ENCODE measurements at places on chromosomes 13 and 19.

DNA sequence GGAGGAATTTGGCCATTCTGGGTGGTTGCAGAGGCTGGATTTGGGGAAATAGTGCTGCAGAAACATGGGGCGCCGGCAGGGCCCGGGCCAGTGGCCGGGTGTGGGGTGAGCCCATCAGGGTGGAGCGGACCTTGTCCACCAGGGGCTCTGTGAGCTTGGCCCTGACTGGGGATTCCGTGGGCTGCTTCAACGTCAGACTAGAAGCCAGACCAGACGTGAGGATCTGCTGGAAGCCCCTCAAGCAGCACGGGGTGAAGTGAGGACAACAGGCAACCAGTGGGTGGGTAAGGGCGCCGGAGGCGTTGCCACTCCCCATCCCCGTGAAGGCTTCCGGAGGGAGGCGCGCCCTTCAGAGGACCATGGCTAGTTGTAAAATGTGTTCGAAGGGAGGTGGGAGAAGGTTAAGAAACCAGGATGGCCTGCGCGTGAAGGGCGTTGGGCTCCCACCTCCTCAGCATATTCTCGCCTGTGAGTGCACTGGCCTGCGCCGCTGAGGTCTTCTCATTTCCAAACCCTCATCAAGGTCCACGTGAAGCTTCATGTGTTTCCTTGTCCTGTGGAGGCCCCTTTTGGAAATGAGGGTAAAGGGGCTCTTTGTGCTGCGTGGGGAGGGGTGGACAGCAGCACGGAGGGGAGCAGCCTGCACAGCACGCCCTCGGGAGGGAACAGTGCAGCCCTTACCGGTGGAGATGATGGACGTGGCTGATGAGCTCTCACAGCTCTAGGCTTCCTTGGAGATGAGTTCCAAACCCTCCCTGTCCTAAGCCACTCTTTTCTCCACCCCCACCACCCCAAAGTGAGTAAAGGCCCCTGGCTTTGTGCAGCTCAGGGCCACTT lies 8.3 kb downstream of the TEX29 start:
- no peak for DNase-seq

DNA sequence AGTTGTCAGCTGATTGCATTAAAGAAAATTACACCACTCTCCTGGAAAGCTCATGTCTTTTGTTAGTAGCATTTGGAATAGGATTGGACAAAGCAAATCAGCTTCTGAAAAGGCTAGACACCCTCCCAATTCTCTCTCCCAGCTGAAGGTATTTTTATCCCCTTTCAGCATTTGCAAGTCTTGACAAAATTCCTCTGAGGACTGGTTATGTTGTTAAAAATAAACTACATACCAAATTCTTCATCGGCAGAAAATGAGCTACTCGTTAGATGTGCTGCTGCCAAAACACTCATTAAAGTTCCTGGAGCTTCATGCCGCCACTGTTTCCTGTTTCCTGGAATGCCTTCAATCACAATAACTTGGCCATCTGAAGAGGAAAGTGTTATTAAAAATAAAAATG lies 37.1 kb downstream of the UTP14C start:
- no peak for DNase-seq

DNA sequence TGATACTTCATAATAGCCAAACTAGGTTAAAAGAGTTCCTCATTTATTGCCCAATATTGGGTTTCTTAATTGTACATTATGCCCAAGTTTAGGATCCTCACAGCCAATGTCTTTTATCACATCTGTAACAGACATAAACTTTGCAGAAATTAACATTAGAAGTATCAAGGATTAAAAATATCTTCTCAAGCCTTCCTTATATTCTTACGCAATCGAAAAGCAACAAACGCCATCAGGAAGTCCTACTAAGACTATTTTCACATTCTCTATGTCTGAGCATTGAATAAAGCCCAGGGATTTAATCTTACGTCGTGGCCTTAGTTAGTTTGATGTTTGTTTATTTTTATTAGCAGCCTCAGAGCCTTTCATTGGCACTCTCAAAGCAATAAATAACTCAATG lies 1660.4 kb upstream of the MIR17HG start:
- DNase-seq: no peak

DNA sequence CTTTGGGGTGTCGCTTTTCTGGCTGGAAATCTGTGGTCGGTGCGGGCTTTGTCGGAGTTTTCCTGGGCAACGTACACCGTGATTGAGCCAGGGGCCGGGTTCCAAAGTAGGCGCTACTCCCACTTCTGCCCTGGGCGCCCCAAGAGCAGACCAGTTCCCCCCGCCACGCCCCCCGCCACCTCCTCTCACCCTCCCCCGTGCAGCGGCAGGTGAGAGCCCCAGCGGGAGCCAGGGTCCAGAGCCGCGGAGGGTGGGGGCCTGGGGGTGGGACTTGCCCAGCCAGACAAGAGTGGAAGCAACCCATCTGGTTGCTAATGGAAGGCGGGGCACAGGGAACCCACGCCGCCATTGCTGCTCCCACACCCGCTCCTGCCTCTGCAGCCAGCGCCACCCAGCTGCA lies 2195.9 kb downstream of the PCDH9 start:
- no peak for DNase-seq

DNA sequence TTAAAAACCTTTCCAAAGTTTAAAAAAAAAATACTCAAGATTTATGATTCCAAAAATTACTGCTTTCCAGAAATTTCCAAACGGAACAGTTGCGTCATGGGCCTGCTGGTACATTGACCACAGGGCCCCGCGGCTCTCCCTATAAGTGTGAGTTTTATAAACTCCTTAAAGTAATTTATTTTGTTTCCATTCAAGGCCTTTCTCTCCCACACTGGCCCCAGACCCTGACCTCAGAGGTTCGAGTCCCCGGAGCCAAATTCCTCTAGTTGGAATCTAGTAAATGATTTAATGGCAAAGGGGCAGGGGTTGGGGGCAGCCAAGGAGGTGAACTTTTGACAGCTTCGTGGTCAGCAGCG lies 97.5 kb downstream of the INSR start:
- no peak for DNase-seq

DNA sequence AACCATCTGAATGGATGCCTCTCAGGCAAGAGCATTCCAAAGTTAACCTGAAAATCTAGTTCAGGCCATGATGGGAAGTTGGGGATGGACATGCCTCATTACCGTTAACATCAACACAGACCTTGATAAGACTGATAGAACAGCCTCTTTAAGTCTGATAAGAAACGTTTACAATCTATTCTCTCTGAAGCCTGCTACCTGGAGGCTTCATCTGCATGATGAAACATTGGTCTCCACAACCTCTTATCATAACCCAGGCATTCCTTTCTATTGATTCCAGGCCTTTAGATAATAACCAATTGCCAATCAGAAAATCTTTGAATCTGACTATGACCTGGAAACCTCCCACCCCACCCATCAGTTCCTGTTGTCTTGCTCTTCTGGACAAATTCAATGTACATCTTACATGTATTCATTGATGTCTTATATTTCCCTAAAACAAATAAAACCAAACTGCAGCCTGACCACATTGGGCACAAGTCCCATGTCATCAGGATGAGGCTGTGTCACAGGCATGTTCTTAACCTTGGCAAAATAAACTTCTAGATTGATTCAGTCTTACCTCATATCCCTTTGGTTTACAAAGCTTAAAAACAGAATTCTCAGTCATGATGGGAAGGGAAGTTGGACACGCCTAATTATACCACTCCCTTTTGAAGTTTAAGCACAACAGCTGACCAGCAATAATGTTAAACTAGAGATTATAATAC lies 843.8 kb upstream of the SPRY2 start:
- DNase-seq: no peak

DNA sequence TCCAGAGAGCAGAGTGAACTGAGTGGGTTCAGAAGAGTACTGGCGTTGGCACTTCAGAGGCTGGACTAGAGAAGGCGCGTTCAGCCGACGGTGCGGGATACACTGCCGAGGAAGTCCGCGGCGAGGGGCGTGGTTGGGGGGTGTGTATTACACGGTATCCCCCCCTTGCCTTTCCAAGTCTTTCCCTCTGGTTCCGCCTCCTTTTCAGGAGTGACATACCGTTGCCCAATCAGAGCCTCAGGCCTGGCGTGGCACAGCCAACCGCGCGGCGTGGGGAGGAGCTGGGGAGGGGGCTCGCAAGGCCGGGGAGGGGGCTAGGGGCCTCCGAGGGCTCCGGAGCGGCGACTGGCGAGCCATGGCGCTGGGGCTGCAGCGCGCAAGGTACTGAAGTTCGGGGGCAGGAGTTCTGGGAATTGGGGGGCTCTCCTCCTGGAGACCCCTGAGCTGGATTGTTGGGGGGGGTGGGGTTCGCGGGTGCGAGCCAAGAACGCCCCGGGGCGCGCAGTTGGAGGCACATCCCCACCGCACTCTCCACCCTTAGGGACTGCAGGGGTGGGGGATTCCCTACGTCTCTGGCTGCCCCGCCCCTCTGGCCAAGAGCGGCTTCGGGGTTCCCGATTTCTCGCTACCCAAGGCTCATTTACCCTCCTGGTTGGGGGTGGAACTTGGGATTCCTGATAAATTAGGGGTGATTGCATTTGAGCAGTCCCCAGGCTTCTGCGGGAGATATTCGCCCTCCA lies at the start of gene HIF3A:
HIF3A (plus strand) TSS at position 321 of the 740 bp plus-strand sequence; CDS start at position 356, 35 bp downstream.
- DNase-seq: no peak

DNA sequence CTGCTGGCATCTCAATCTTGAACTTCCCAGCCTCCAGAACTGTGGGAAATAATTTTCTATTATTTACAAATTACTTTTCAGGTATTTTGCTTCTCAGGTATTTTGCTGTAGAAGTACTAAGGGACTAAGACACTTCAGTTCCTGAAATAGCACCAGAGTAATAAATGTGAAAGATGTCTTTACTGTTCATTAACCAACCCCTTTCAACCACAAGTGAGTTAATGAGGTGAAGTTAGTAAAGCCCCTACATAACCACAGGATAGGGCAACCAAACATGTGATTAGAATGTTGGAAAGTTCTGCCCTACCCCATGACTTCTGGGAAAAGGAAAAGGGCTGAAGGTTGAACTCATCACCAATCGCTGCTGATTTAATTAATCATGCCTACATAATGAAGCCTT lies 2.7 kb upstream of the ZNF345 start:
- no peak for DNase-seq

DNA sequence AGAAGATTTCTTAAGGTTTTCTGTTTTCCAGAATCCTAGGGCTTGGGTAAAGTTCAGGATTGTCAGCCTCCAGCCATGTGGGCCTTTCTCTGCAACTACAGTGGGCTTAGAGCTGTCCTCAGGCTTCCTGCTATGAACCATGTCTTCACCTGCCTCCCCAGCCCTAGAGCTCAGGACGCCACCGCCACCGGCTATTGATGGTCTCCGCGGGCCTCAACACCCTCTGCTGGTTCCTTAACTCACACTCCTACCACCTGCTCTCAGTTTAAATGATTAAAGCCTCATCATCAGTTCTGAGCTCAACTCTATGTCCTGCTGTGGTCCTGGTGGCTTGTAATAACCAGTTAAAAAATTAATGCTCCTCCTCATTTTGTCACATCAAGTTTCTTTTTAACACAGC lies 221.0 kb downstream of the EFNB2 start:
- DNase-seq: no peak

- DNase-seq: no peak
These were observed 3.4 kb downstream of the ZNF823 start for GRCh38 chr19:11735375-11735774.

DNA sequence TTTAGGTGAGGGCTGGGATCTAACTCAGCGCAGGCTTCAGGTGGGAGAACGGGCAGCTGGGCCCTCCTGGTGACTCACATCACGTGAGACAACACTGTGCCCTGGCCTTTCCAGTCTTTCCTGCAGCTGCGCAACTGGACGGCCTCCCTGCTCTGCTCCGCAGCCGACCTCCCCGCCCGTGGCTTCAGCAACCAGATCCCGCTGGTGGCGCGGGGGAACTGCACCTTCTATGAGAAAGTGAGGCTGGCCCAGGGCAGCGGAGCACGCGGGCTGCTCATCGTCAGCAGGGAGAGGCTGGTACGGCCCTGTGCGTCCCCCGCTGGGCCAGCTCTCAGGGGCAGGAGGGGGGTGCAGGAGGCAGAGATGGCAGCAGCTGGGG lies 8.8 kb downstream of the SPPL2B start:
- DNase-seq: no peak

DNA sequence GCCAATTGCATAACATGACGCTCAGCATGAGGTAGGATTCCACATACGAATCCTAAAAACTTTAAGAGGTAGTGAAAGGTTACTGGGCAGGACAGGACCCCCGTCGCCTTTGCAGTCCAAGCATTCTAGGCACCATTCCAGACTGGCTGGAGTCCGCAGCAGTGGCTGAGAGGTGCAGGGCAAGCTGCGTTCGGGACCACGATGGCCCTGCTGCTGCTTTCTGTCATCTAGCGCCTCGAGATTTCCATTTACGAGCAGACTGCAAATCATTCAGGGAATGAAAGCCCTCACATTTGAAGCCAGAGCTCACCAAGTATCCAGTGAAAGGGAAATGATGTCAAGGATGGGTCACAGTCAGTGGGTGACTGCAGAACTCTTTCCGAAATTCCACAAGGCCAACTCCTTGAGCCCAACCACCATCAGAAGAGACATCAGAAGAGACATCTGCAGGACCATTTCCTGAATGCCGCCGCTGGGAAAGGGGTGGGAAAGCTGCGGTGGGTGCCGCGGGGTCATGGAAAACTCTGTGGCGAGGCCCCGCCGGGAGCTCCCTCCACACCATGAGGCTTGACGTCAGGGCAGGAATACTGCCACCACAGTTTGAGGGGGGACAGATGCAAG lies 88.3 kb downstream of the COL4A1 start:
- no peak for DNase-seq

DNA sequence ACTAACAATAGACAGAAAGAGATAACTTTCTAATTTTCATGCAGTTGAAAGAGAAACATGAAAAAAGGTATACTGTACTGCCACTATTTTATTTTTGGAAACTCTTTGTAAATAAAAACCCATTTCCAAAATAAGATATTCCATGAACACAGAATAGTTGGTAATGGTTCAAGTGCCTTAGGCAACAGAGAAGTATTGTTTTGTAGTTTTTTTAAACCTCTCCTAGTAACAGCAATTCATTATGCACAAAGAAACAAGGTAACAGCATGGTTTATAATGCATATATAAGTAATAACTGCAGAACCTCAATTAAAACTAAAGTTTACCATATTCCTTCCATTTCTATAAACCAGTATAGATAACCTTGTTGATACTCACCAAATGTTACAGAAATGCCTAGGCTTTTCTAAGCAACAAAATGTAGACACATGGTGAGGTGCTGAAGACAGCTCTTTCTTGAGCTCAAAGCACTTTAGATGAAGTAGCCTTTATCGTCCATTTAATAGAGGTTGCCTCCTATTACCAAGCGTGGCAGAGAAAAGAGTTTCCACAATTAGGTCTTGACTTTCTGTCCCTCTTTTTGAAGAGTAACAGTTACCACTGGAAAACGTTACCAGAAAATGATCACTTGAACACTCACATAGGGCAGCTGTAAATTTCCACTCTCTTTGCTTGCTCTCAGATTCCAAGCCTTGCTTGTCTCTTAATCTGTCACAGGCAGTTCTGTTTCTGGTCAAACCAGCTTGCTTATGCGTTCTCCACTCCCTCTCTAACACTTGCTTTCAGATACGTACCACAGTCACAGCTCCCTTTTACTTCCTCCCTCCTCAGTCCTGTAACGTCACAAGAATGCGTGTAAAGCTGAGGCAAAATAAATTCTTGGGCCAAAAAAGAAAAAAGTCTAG lies 42.9 kb downstream of the CAB39L start:
- DNase-seq: no peak

Data from stimulated activated CD4-positive, alpha-beta T cell treated with anti-CD3 and anti-CD28 coated beads, TNF-alpha, amount 100 ng/mL, for 24 hours (primary cell).